ENCODE measurements at places on chromosomes 6 and 20. TPM values are rescaled to one million over a fixed set of nuclear protein-coding genes. Genes with fewer than 3 reads are reported as not detected.

DNA sequence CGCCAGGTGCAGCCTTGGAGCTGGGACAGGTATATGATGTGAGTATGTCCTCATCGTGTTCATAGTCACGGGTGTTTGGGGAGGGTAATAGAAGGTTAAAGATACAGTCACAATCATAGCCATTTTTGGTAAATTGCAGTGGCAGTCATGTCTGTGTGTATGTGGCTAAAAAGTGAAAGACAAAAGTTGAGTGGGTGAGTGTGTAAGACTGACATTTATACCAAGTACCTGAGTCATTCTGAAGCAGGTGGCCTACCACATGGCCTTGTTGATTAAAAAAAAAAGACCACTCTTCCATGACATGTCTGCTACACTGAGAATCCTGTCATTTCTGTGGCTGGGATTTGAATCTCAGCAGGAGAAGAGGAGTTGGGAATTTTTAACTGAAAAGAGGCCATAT lies 181.9 kb downstream of the SCP2D1 start:
- DNase-seq = no peak

DNA sequence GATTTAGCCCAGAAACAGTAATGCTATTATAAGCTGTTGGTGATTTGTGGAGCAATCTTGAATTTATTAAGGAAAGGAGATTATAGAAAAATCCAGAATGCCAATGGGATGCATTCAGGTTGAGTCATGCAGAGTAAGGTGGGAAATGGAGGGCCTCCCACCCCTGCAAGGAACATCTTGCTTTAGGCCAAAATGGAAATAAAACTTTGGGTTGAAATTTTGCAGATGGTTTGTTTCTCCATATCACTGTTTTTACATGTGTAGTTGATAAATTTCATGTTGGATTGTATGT lies 152.4 kb downstream of the BCAS1 start:
- DNase-seq = no peak

DNA sequence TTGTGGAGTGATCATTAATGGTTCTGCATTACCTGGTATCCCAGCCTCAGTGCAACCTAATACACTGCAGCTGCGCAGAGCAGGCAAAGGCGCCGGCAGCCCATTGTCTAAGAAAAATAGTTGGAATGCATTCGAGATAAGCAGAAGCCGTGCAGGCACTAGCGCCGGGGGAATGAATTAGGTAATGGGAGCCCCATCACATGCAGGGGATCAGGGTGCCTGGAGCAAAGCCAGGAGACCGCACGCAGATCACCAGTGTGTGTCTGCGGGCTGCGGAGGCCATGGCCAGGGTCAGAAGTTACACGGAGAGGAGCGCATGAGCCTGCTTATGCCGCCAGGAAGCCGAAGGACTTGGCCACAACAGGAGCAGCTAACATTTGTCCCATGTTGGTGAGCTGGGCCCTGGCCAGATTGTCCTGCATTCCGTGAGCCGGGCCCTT lies 156.8 kb downstream of the DLL1 start:
- DNase-seq = no peak

DNA sequence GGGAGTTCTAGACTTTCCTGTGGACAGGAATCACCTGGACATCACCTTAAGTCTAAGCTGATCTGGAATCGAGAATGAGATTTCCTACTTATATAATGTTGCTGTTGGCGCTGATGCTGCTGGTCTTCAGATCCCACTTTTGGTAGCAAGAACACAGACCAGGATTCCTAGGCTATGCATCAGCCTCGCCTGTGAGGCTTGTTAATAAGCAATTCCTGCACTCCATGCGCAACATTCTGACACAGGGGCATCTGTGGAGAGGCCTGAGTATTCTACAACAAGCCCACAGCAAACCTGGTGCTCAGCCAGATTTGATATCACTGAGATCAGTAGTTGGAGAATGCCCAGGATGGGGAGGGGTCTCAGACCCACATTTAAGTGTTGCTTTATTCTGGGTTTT lies 52.0 kb upstream of the TRIM26 start:
- peak; percentile 26 for DNase-seq

DNA sequence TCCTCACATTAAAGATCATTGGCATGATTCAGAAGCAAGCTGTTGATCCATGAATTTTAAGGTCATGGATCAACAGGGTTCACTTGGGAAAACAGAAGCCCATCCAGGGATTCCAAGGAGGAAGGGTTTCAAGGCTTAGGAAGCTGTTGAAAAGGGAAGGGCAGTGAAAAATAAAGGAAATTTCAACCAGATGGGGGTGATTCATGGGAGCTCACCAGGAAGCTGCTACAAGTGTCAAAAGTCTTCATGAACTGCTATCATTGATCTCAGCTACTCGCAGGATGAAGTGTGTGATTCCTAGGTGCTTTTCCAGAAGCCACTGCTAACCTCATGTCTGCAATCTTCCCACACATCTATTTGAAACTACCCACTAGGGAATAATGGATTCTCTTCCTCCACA lies 26.2 kb downstream of the ADTRP start:
- DNase-seq = no peak

- DNase-seq = no peak
Measured at GRCh38 chr20:6914986-6915385, 147.5 kb downstream of the BMP2 start.

DNA sequence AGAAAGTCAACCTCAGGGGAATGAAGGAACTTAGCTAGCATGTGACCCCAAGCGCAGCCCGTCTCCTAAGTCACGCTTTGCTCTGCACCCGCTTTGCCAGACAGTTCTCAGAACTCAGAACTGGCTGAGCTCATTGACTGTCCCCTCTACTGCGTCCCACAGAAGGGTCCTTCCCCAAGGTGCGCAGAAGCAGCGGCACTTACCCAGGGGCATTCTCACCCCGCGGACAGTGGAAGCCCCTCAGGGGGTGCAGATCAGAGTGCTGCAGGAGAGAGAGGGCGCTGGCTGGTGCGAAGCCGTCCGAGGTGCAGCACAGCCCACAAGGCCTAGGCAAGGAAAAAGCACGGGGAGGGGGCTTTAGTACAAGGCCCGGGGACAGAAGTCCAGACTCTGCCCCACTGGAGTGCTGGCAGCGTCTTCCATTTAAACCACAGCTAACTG lies 807 bp downstream of the SNHG17 start:
- no peak for DNase-seq

GRCh38 chr20:48440916-48441315 lies 386.9 kb downstream of the PREX1 start:
- DNase-seq = no peak

- no peak for DNase-seq
Measured at GRCh38 chr6:129242546-129242945, 359.6 kb downstream of the LAMA2 start.

DNA sequence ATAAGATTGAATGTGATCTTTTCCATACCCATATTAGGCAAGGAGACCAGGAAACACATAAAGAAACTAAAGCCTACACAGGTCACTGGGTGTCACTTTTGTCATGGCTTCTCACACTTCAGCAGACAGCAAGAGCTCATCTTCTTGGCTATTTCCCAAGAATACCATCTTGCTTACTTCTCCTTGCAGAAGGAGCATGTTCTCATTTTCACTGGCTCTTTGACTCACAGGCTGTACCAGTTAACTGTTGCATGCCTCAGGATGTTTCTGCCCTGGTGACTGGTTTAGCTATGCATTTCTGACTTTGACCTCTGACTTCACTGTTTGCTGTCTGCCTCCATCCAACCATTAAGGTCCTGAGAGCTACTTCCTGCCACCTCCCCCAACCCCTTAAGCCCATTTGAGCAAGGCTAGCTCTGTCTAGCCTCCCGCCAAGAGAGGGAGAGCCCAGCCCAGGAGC lies 40.3 kb upstream of the OGFRL1 start:
- peak; percentile 36 for DNase-seq

DNA sequence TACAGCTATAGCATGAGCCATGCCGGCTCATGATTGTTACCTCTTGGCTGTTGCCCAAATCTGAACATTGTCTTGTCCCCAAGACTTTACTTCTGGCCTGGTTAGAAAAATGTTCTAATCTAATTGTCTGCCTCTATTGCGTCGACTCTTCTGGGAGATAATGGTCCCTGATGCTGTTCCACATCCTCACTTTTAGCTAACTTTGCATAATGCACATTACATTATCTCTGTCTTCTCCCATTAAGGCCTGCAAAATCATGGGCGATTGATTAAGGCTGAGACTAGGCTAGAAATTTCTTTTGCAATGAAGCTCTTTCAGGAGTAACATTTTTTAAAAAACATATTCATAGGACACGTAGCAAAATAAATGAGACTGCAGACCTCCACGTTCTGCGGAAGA lies 961.0 kb downstream of the KIF16B start:
- no peak for DNase-seq

- no peak for DNase-seq
Measured at GRCh38 chr6:168218785-168219566, 100.6 kb downstream of the DACT2 start.

GRCh38 chr6:165376100-165376499 lies 66.7 kb upstream of the C6orf118 start:
- DNase-seq = no peak

GRCh38 chr6:142387997-142388815 lies 86.4 kb downstream of the ADGRG6 start:
- peak; percentile 39 for DNase-seq

DNA sequence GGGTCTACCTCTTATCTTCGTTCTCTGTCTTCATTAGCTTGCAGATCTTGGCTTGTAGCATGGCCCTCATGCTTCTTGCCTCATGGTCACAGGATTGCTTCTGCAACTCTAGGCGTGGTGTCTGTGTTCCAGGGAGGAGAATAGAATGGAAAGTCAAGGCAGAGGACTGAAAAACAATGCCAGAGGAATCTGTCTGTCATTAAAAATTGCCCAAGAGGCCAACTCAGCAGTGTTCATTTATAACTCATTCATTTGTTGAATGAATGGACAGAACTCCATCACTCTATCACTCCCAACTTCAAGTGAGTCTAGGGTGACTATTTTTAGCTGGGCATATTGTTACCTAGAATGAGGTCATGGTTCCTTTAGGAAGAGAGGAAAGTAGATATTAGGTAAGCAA lies 179.6 kb downstream of the UST start:
- DNase-seq = no peak

DNA sequence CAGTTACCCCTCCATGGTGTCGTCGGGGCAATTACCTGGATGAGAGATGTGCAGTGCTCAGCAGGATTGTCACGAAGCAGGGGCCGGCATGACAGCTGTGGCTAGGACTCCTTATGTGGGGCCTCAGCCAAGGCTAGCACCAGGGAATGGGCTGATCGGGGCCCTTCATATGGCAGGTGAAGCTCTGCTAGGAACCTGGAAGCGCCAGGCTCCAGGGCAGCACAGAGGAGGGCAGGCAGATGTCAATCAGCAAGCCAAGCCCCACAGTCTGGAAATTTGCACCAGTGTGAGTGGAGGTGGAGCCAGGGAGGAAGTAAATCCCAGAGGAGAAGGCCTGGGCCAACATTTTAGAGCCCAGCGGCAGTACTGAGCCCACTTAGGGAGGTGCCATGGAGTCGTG lies 21.2 kb downstream of the SYNDIG1 start:
- no peak for DNase-seq

DNA sequence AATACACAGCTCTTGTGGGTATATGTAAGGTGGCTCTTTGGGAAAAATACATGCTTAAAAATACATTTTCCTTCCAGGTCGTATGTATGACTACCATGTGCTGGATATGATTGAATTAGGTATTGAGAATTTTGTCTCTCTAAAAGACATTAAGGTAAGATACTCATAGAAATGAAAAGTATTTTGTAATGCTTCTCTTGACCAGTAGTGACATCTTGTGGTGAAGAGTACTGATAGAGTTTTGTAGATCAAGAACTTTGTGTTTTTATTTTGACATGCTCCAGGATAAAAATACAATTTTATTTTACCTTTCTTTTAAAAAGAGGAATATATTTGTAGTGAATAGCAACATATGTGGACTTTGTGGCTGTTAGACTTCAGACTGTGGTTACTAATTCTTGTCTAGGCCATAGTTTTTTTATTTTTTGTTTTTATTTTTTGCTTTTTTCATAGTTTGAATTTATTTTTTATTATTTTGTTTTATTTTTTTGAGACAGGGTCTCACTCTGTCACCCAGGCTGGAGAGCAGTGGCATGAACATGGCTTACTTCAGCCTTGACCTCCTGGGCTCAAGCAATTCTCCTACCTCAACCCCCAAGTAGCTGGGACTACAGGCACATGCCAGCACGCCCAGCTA lies 17.9 kb downstream of the RPF2 start:
- DNase-seq = peak; percentile 12

GRCh38 chr6:56751604-56752003 lies 108.9 kb upstream of the DST start:
- no peak for DNase-seq

DNA sequence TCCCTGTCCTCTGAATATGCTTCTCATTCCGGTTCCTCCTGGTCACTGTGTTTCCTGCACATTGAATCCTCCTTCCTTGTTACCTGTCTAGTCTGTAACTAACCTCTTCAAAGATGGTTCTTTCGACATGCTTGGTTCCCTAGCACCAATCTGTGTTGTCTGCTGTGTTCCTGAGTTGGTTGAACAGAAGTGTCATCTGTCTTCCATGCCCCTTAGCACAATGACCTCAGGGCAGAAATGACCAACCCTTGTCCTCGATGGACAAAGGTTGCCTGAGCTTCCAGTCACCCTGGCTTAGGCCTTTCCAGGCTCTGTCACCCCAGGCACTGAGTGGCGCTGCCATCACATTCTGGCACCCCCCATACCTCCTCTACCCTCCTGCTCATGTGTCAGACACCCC lies 266.8 kb upstream of the RIN2 start:
- no peak for DNase-seq

GRCh38 chr6:6751619-6752023 lies 163.1 kb downstream of the LY86 start:
- DNase-seq = no peak

DNA sequence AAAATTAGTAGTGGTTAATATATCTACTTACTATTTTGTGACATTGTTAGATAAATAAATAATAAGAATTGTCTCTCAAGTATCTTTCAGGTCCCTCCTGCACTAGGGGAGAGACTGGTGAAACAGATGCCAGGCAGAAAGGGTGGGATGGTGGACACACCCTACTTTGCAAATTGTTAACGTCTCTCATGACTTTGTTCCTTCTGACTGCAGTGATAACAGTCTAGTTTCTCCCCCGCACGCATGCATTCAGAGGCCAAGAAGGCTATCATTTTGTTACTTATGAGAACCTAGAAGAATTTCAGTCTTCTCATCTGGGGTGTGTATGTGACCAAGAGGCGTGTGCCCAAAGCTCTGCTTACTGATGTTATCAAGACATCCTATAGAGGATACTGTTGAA lies 152.3 kb downstream of the EDN1 start:
- no peak for DNase-seq

- no peak for DNase-seq
Measured at GRCh38 chr6:6660339-6661045, 72.0 kb downstream of the LY86 start.

GRCh38 chr6:23199541-23199940 lies 630.2 kb downstream of the HDGFL1 start:
- DNase-seq = no peak

NRN1 gene
- 1.0 TPM for total RNA-seq

LPA gene
- not detected for total RNA-seq

NOL7 gene
- 63.7 TPM for total RNA-seq

CD2AP gene
- total RNA-seq = 68.8 TPM

PMEPA1 gene
- 65.1 TPM for total RNA-seq

RSPH9 gene
- total RNA-seq = 0.55 TPM

OPRM1 gene
- not detected for total RNA-seq

All from astrocyte (in vitro differentiated cells and primary cell).